ENCODE measurements at places on chromosomes 3 and 15. TPM values are rescaled to one million over a fixed set of nuclear protein-coding genes. Genes with fewer than 3 reads are reported as not detected.

- no peaks in the 10 kb centered on the region for H3K4me1 ChIP-seq
- peaks cover 40% of the 10 kb centered on the region for H3K27me3 ChIP-seq
- H3K36me3 ChIP-seq: no peaks in the 10 kb centered on the region
- no peak for DNase-seq
- H3K4me3 ChIP-seq: no peak overlapping the region
- no peak overlapping the region for H3K27ac ChIP-seq
These were observed 7.3 kb downstream of the VWA5B2 start for GRCh38 chr3:184236636-184237035.

DNA sequence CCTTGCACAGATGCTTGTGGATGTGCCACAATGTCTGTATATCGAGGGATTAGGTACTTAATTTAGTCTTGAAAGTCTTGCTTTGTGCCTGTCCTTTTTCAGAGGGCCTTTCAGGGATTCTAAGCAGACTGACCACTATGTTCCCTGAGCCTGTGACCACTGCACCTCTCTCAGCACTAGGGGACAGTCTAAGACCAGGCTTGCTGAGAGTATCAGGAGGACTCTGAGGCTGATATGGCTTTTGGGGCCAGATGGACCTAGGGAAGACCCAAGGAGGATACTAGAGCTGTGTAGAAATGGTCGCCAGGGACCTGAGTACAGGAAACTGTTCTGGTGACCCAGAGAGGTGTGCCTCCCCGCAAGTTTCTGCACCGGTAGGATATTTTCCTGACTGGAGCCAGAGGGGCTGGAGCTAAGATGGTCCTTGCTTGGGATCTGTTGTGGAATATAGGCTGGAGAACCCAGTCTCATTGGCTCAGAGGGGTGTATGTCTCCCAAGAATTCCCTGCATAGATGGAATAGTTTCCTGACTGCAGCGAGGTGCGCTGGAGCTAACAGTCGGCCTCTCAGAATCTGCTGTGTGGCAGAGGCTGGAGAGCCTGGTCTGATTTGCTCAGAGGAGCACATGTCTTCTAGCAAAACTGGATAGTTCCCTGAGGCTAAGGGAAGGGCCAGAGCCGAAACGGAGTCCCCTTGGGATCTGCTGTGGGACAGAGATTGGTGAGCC, 213.2 kb upstream of the DCBLD2 start:
- no peak overlapping the region for H3K4me3 ChIP-seq
- no peaks in the 10 kb centered on the region for H3K36me3 ChIP-seq
- no peak overlapping the region for H3K27ac ChIP-seq
- DNase-seq: peak; percentile 78

DNA sequence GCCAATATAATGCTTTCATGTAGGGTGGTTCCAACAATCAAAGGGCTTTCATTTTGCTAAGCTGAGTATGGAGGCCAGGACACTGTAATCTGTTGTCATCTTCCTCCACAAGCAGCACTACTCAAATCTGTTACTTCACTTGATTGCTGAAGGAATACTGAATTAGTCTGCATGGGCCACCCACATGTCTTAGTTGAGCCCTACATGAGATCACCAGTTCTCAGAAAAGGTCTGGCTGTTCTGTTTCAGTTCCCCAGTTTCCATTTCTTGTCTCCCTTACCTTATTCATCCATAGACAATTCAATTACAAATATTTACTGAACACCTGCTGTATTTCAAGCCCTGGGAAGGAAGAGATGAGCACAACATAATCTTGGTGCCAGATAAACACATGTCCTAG, 119.2 kb downstream of the FHIT start:
- no peaks in the 10 kb centered on the region for H3K4me1 ChIP-seq
- H3K36me3 ChIP-seq: no peaks in the 10 kb centered on the region
- no peak overlapping the region for H3K27ac ChIP-seq
- H3K4me3 ChIP-seq: no peak overlapping the region
- H3K27me3 ChIP-seq: no peaks in the 10 kb centered on the region

GRCh38 chr3:8143186-8143585, 358.4 kb upstream of the LMCD1 start:
- H3K36me3 ChIP-seq: no peaks in the 10 kb centered on the region
- peaks cover 4% of the 10 kb centered on the region for H3K4me1 ChIP-seq
- no peak for DNase-seq
- H3K4me3 ChIP-seq: no peak overlapping the region
- no peaks in the 10 kb centered on the region for H3K27me3 ChIP-seq

DNA sequence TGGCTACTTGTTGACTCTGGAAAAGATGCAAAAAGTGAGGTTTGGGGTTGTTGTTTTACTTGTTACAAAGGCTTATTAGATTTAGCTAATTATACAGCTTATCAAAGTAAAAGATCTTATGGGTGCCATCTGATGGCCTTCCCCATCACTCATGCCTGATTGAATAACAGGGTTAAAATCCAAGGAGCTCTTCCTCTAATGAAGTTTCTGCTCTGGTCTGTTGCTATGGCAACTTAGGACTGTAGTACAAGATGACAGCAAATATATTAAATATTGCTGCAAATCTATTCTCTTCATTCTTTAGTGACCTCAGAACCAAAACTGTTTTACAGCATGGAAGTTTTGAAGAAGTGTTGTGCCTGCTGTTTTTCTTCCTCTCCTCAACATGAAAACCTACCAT, 45.6 kb upstream of the SRGAP3 start:
- no peak overlapping the region for H3K27ac ChIP-seq
- H3K4me1 ChIP-seq: no peaks in the 10 kb centered on the region
- DNase-seq: no peak
- no peaks in the 10 kb centered on the region for H3K27me3 ChIP-seq

Gene KLHL40
- not detected for total RNA-seq

Gene GOLGA6L22
- not detected for total RNA-seq

Gene TMEM207
- total RNA-seq: not detected

Gene TGM4
- total RNA-seq: not detected

GRCh38 chr3:9500108-9501050, 53.2 kb downstream of the LHFPL4 start:
- H3K4me1 ChIP-seq: no peaks in the 10 kb centered on the region
- no peak overlapping the region for H3K27ac ChIP-seq
- H3K36me3 ChIP-seq: no peaks in the 10 kb centered on the region

All from GM23338 (cell line).